ENCODE measurements at places on chromosomes 7 and 10.
A peak's percentile ranks its signal among the peaks of the same experiment; 100 is the strongest.

DNA sequence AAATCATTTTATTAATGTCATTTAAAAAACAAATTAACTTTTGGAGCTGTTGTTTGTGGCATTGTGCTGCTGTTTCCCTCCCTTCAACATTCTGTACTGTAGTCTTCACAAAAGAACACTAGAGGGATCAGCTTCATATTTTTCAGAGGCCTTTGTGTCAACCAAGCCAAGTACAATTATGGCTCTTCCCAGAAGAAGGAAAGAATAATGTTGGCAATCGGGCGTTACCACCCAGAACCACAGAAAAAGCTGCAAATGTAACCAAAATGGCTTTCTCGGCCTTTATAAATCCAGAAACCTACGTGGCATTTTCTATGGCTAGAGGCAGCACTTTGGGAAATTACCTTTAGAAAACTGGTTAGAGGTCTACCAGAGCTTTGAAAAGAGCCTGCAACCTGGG lies 98.8 kb upstream of the COL1A2 start:
- DNase-seq = peak; percentile 94

GRCh38 chr7:95996174-95996573 lies 223.8 kb downstream of the DYNC1I1 start:
- DNase-seq = no peak

DNA sequence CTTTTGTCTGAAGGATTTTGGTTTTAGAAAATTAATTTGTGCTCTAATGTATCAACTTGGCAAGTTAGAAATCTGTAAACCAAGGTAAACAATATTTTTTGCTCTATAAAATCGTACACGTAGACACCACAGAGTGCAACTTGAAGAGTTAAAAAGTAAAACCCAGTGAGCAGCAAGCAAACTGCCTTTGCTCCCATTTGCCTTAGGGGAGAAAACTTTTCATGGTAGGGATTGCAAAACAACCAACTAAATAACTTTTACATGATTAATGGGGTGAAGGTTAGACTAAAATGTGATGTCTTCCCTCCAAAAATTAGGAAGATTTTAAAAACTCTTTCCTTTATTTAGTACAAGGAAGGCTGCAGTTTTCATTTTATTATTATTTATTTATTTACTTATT lies 224.2 kb upstream of the LYZL1 start:
- DNase-seq = peak; percentile 4

DNA sequence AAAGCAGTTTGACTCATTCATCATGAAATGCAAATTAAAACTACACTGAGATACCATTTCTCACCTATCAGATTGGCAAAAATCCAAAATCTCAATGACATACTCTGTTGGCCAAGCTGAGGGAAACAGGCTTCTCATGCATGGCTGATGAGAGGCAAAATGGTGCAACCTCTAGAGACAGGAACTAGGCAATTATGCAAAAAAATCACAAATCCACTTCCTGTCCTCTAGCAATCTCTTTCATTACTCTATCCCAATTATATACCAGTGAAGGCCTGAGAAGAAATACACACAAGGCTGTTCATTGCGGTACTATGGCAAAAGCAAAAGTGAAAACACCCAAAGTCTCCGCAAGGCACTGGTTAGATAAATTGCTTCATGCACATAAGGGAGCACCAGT lies 25.9 kb upstream of the PTPRN2 start:
- DNase-seq = peak; percentile 10

GRCh38 chr7:100668069-100668449 lies 5.5 kb upstream of the GNB2 start:
- DNase-seq = no peak

DNA sequence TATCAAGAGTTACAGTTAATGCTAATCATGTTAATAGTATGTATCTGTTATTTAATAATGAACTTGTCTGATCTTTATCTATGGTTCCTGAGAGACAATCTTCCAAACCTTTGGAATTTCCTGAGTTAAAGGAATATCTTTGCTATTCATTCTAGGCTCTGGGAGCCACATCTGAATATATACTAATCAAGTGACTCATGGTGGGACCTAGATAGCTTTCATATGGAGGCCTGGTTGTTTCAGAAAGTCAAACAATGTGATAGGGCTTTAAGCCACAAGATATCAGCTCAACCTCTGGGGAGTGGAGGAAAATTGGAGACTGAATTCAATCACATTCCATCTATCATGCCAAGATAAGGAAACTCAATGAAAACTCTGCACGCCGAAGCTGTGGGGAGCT lies 746.4 kb downstream of the TNS3 start:
- no peak for DNase-seq

GRCh38 chr7:2893411-2893861 lies 49.3 kb upstream of the GNA12 start:
- DNase-seq = no peak

- no peak for DNase-seq
Observed at GRCh38 chr7:962401-963081, 8.1 kb upstream of the ADAP1 start.

DNA sequence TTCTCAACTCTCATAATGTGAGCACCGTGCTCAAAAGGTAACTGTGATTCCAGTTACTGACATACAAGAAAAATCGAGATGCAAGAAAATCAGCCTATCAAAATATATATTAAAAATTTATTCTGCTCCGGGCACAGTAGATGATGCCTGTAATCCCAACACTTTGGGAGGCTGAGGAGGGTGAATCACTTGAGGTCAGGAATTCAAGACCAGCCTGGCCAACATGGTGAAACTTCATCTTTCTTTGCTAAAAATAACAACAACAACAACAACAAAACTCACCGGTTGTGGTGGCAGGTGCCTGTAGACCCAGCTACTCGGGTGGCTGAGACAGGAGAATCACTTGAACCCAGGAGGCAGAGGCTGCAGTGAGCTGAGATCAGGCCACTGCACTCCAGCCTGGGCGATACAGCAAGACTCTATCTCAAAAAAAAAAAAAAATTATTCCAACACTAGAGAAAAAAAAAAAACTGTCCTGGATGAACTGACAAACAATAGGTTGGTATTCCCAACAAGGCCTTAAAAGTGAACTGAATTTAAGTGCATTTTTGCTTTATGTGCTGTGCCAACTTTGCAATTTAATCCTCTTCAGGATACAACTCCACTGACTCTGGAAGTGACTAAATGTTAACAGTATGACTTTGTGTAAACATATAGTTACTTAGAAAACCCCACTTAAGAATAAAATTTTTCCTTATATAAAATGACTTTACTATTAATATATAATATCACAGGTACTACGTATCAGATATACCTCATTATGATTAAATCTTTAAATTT lies 51.1 kb downstream of the JMJD1C start:
- DNase-seq = peak; percentile 49

DNA sequence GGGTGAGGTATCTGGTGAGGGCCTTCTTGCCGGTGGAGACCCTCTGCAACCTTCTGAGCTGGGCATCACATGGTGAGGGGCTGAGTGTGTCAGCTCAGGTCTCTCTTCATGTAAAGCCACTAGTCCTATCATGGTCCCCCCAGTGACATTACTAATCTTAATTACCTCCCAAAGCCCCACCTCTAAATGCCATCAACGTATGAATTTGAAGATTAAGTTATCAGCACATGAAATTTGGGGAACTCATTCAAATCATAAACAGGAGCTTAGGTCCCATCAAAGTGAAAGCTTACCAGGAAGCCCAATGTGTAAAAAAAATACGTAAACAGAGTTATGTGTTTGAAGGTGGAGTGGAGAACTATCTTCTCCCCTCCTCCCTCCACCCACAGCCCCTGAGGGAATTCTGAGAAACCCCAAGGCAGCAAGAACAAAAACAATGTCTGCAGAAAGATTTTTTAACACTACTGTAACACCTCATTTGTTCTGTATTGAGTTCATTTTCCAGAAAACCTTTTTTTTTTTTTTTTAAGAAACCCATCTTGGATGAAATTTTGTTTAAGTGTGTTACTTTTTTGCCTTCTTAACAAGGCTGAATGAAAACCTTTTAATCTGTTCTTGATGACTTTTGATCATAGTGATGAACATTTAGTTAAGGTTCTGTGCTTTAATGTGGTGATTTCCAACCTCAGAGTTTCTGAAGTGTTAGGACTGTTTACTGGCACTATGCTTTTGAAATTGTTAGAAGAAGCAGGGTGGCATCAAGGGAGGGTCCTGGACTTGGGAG lies 19.1 kb upstream of the PCGF5 start:
- DNase-seq = no peak
